ENCODE measurements at places on chromosomes 2 and 18.

DNA sequence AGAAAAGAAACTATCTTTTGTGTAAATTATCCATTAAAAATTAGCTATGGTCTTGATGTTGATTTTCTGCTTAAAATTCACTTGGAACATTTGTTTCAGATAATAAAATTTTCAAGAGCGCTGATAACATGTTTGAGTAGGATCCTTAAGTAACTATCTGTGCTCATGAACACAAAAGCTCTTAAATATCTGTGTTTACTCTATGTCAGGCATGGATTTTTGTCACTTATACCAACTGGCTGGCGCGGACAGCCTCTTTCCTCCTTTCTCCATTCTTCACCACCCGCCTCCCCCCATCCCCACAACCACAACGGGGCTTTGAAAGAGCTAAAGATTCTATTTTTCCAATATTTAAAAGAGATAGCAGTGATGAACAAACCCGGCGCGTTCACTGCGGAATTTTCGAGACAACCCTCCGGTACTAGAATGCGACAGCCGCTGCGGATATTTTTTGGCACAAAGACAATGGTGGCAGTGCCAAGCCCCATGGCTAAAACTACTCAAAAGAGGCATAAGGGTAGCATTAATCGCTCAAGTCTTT is 181.5 kb downstream of the TCF4 start:
- peak; percentile 97 for DNase-seq

DNA sequence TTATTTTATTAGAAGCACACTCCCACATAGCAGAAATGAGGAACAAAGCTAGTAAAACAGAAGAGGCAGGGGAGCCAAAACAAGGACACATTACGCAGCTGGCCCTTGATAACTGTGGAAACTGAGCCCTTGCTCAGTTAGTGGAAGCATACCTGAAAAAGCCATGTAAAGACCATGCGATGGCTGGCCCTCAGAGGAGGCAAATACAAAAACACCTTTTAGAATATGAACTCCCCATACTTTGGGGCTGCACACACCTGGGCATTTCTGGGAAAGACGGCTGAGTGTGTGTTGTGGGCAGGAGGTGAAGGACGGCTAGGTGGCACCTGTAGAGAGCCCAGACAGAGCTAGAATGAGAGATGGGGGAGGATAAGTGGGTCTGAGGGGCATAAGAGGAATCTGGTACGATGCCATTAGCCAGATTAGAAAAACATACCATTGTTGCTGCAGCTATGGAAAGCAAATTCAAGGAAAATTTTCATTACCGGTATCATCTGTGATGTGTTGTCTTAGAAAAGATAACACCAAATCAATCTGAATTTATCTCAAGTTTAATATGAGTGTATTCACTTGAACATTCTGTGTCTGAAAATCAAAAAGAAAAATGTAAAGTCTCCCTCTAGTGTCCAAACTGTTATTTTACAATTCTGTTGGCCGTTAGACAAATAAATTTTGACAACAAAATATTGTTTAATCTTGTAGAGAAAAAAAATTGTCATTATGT is 45.2 kb upstream of the SULT1C3 start:
- no peak for DNase-seq

DNA sequence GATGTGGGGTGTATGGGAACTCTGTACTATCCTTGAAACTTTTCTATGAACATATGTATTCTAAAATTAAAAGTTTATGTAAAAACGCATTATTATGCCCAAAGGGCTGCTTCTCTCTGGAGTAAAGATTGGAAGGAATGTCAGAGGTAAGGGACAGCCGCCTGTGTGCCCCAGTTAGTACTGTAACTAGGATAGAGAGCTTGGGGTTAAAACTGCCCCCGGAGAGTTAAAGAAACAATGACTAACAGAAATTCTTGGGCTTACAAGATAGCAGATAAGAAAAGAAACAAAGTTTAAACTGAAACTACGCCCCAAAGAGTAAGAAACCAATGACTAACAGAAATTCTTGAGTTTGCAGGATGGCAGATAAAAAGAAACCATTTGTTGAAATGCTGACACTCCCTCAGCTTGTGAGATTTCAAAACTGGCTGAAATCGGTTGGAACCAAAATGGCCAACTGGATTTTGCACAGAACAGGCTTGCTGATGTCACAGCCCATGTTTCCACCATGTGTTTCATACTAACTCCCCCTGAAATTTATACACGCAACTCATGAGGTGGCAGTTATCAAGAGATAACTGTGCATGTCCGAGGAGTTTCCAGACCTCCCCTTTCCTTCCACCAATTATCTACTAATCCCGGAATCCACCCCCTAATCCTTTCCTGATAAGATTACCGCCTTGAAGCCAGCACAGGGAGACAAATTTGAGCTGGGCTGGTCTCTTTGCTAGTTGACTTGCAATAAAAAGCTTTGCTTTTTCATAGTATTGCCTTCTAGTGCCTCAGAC is 8.7 kb upstream of the TXNDC2 start:
- DNase-seq: no peak

- no peak for DNase-seq
These were observed 232.8 kb downstream of the DYM start for GRCh38 chr18:49227441-49228165.

DNA sequence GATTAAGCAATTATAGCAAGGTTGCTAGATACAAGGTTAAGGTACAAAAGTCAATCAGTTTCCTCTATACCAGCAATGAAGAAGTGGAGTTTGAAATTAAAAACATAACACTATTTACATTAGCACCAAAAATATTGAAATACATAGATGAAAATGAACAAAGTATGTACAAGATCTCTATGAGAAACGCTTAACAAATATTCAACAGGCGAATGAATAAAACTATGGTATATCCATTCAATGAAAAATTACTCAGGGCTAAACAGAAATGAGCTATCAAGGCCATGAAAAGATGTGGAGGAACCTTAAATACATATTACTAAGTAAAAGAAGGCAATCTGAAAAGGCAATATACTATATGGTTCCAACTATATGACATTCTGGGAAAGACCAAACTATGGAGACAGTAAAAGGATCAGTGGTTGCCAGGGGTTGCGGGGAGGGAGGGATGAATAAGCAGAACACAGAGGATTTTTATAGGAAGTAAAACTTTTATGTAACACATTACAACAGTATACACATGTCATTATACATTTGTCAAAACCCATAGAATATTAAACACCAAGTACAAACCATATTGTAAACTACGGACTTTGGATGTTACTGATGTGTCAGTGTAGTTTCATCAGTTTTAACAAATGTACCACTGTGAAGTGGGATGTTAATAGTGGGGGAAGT is 62.1 kb downstream of the RMDN2 start:
- no peak for DNase-seq

All from NCI-H1417 treated with DMSO at 0.1 percent for 48 hours (cell line).